ENCODE measurements at places on chromosomes 4 and X.

GRCh38 chr4:139665690-139666529, at the start of gene MGST2:
TSS of gene MGST2 (plus strand) at chr4:139665819. CDS start at chr4:139666020, 201 bp downstream.
- DNase-seq = no peak

- DNase-seq = no peak
These were observed 147.1 kb downstream of the ZNF674 start for GRCh38 chrX:46398126-46398525.

GRCh38 chrX:31209005-31209628, 137.3 kb upstream of the FTHL17 start:
- DNase-seq = no peak

- DNase-seq = no peak
These were observed 24.2 kb upstream of the CCNG2 start for GRCh38 chr4:77132652-77133312.

DNA sequence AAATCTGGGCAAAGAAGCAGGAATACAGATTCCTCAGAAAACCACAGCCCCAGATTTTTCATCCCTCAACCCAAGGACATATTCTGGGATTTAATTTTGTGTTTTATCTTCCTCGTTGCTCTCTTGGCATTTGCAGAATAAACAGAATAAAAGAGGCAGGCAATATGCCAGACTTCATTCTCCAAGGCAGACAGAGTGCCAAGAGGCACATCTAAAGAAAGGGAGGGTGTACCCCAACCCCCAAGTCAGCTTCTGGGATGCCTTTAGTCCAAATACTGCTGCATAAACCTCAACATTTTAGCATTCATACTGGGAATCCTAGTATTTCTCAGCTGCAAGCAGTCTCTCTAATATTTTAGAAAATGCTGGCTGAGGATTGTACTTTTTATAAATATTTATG, 629.2 kb downstream of the KLHL13 start:
- DNase-seq = no peak

DNA sequence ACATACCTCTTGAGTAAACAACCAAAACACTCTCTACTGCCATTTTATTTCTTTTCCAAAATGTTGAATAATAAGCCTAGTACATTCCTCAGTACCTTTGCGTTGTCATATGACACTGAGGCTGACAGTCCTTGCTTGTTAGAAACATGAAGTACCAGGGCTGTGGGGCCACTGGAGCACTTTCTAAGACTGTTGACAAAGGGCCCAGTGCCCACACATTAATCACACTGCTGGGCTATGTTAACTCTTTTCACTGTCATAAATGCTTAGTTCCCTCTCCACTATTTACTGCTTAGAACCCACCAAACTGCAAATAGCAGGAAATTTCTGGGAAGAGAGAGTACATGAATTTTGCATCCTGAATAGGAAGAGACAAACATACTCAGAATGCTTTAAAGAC, 57.1 kb downstream of the FAM47B start:
- no peak for DNase-seq

DNA sequence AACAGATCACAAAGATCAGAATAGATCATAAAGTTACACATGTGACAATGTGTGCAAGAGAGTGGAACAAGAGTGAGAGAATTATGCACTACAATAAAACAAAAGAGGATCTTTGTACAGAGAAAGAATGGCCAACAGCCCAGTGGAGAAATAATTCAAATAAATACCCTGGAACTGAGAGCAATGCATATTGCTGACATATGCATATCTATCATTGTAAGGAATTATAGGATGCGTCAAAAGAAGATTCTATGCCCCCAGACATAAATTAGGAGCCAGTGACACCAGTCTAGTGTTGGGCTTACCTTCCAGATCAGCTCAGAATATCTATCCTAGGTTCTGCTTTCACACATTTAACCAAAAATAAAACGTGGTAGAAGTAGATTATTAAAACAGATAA, 320.1 kb upstream of the VCX start:
- DNase-seq = no peak

GRCh38 chr4:8198206-8198905, 734 bp upstream of the SH3TC1 start:
- no peak for DNase-seq

DNA sequence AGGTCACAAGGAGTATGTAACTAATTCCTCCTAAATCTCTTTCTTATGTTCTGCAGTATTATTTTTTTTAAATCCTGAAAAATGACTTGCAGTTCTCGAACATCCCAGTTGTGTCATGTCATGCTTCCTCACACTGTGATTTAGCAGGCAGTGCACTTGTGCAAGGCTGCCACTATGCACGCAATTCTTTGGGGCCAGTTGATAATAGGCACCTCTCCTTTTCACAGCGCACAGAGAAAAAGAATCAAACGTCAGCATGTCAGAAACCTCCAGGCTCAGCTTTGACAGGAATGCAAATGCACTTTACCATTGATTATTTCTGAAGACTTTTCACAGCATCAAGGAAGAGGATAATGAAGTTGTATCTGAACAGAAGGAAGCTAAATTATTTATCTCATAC, 62.9 kb downstream of the FGF13 start:
- DNase-seq = no peak

DNA sequence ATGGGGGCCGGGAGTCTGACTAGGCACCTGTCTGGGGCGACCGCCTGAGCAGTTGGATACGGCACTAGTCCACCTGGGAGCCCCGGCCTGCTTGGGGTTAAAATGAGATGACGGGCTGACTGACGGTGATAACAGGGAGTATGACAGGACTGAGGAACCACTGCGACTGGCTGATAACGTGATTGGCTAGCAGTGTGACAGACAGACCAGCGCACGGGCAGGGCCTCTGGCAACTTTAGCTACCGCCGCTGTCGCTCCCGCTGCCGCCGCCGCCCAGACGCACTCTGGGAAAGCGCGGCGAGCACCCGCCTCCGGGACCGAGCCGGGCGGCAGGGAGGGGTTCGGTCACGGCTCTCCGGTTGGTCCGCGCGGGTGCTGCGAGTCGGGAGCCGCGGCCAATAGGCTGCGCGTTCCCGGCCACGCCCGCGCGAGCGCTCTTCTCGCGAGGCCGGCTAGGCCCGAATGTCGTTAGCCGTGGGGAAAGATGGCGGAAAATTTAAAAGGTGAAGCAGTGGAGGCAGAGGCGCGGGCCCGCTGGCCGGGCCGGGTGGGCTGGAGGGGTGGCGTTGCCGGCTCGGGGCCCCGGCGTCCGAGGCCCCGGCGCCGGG, at the start of gene SUV39H1:
TSS of gene SUV39H1 (plus strand) at position 434 of the 608 bp plus-strand sequence. CDS start at position 485, 51 bp downstream.
- DNase-seq = peak; percentile 58

DNA sequence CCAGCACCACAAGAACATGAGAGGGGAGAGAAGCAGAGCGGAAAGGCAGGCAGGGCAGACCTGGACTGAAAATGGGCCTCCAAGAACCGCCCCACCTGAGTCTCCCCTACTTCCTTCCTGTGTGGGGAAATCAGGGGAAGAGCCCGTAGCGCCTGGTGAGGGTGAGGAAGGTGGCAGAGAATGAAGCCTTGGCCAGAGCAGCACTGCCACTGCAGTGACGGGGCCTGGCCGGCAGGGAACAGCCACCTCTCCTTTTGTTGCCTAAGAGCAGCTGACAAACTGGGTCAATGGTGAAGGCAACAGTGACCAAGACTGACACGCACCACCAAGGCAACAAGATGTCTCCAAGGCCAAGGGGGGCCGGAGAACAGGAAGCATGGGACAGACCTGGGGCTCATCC, 58.4 kb upstream of the CBR4 start:
- DNase-seq = no peak

DNA sequence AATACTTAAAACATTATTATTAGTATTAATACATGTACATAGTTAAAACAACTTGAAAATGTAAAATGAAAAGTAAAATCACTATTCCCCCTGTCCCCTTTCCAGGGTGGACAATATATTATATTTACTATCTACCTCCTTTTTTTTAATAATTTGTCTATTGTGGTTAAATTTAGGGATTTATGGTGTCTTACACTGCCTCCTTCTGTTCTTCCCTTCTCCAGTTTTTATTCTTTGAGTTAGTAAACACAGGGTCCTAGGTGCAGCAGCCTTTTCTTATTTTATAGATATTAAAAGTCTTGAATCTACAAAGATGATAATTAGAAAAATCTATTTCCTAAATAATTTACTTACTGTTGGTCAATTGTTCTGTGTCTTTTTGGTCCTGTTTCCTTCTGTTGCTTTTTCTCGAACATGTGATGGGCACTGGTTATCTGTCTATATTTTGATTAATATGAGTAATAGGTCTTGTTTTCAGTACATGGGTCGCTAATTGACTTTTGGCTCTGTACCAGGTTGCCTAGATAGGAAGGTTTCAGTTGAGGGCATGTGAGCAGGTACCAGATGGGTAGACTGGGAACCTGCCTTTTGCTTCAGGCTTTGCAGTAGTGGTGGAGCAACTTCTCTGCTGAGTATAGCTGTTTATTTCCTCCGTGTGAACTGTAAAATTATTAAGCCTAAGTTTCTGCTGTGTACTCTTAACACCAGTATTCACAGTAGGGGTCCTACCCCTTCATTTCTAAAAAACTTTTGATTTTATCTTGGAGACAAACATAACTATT, 1.1 kb downstream of the NUDT9 start:
- DNase-seq = no peak

DNA sequence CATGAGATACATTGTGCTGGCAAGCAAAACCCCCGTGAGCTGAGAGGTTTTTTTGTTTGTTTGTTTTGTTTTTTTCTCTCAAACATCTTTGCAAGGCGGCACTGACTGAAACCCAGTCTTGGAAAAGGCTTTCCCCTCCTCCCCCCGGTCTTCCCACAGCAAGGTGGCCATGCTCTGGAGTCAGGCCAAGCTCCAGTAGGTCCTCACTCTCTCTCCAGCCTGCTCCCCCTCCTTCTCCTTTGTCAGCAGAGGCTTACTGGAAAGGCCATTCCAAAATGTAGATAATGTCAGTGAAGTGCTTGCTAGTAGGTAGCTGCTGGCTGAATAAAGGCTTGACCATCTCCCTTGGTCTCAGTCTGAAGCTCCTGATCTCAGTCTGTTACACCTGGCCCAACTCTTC, 32.6 kb downstream of the FRMPD3 start:
- DNase-seq = no peak

GRCh38 chr4:188106454-188106853, 2.9 kb downstream of the TRIML2 start:
- no peak for DNase-seq

- peak; percentile 25 for DNase-seq
These were observed 839 bp downstream of the STK26 start for GRCh38 chrX:132023896-132024386.

GRCh38 chr4:15002659-15003400, 549 bp downstream of the CPEB2 start:
- DNase-seq = peak; percentile 58

DNA sequence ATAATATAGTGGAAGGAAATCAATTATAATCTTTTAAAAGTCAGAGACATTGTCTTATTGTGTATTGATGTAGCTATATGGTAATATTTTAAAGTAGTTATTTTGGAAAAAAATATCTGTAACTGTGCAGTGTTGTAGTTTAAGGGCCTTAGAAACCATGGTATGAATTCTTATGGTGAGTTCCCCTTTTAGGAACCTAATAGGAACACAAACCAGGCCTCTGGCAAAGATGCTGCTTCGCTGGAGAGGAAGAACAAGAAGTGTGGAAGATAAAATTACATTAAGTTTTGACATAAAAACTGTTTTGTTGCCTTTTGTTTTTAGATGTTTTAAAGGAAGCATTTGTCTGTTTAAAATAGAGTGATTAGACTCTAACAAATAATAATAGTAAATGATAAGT, 10.9 kb upstream of the TMPRSS11D start:
- DNase-seq = no peak

- DNase-seq = no peak
These were observed 91.3 kb upstream of the MAGEC2 start for GRCh38 chrX:142296421-142296820.

DNA sequence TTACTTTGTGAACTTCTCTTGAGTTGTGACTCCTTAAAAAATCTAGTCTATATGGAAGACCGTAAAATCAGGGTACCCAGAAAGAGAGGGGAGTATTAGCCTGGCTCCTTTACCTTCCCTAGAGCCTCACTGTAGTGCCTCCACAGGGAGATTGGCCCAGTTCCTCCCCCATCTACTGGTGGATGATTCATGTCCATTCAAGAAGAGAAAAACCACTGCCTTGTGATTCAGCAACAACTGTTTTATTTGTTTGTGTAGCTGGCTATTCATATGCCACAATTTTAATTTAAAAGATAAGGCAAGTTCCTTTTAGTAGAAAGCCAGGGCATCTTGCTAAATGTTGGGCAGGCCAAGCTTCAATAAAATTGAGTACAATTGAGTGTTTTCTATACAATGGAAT, 221.8 kb upstream of the KCNIP4 start:
- DNase-seq = no peak

- no peak for DNase-seq
These were observed 87.3 kb upstream of the ANXA3 start for GRCh38 chr4:78464265-78464664.

DNA sequence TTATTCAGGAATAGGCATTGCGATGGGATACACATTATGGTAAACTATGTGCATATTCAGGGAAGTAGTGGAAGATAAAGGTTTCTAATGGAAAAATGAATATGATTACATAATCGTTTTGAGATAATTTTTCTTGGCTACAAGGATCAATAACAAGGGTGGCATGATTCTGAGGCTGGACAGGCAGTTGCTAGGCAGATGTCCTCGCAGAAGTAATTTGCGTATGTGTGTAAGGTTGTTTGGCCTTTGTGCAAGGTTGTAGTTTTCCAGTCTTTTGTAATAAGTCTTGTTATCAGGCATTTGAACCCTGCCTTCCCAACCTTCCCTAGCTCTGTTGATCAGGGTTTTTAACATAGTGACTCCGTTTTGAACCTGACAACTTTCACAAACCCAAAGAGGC, 59.7 kb downstream of the RGS12 start:
- no peak for DNase-seq

- DNase-seq = no peak
These were observed 88.5 kb upstream of the TSPAN5 start for GRCh38 chr4:98746936-98747335.

- DNase-seq = no peak
These were observed 10.8 kb downstream of the TMEM187 start for GRCh38 chrX:153983321-153983801.

DNA sequence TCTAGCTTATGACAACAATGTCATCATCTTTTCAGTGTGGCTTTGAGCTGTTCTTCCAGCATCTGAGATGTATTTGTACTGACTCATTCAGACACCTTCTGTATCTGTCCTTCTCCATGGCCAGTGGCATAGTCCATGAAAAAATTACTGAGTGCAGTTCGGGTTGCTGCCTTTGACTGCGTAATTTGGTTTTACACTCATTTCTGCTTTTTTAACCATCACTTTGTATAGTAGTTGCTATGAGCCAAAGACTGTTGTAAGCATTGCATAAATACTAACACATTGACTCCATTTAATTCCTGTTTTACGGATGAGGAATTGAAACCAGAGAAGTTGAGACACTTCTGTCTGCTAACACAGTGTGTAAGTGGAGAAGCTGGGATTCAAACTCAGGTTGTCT, 190.7 kb upstream of the MID1 start:
- DNase-seq = no peak

DNA sequence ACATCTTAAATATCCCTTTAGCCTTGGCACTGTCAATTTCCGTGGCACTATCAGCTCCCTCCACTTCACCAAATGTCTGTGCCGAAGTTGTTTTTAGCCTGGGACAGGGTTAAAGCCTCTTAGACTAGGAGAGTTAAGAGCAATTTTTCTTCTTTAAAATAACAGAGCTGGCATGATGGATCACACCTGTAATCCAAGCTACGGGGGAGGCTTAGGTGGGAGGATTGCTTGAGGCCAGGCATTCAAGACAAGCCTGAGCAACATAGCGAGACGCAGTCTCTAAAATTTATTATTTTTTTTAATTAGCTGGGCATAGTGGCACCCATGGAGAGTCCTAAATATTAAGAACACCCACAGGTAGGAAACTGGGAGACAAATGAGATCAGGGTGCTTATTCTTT, 209.8 kb upstream of the MAGEB18 start:
- no peak for DNase-seq
